ENCODE measurements at places on chromosomes 12 and 14.

DNA sequence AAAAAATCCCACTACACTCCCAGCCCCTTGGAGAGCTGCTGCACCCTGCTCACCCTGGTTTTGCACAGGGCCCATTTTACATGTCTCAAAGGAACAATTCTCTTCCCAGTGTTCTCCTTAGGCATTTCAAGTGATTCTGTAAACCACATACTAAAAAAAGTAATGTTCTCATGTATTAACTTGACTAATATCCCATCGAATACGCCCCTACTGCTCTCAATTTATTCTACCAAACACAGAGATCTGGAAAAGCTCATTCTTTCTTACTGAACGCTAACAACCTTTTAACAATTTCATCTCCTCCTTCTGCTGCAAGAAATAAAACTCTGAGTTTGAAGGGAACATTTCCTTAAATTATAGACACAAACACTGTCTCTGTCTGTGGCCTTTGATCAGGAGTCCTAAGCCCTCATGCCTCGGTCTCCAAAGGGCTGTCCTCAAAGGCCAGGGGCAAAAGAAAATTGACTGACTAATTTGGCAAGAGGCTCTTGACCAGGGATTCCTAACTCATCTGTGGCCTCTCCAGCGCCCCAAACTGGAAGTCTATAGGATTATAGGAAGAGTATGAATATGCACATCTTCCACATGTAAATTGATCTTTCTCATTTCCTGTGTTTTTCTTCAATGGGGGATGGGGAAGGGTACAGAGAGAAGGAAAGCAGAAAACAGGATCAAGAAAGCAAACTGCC lies 17.1 kb upstream of the TSPAN11 start:
- no peak for DNase-seq

DNA sequence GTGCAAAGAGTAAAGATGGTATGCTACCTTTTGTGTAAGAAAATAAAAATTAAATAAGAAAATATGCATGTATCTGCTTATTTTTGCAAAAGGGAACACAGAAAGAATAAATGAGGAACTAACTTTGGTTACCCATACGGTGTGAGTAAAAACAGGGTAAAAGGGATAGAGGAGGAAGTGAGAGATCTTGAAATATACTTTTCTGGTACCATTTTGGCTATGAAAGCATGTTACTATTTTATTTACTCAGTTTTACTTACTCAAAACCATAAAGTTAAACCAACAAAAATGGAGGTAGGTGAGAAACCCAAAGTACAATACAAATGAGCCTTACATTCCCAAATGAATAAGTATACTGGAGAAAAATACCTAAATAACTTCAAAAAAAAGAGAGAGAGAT lies 122.0 kb upstream of the EGLN3 start:
- no peak for DNase-seq

DNA sequence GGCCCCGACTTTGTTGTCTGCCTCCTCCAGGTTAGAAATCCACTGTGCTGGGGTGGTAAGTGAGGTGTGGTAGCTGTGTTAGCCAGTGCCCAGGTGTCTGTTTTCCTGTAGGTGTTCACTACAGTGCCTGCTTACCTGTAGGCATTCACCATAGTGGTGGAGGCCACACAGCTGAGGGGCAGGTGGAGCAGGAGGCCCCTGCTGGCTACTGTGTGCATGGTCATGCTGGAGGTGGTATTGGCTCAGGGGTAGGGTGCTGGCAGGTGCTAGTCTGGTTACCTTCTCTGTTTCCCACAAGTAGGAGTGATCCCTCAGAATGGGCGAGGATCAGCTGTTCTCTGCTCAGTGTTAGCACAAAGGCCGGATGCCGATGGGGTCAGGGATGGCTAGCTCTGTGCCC lies 217.3 kb downstream of the SYT10 start:
- DNase-seq = no peak

DNA sequence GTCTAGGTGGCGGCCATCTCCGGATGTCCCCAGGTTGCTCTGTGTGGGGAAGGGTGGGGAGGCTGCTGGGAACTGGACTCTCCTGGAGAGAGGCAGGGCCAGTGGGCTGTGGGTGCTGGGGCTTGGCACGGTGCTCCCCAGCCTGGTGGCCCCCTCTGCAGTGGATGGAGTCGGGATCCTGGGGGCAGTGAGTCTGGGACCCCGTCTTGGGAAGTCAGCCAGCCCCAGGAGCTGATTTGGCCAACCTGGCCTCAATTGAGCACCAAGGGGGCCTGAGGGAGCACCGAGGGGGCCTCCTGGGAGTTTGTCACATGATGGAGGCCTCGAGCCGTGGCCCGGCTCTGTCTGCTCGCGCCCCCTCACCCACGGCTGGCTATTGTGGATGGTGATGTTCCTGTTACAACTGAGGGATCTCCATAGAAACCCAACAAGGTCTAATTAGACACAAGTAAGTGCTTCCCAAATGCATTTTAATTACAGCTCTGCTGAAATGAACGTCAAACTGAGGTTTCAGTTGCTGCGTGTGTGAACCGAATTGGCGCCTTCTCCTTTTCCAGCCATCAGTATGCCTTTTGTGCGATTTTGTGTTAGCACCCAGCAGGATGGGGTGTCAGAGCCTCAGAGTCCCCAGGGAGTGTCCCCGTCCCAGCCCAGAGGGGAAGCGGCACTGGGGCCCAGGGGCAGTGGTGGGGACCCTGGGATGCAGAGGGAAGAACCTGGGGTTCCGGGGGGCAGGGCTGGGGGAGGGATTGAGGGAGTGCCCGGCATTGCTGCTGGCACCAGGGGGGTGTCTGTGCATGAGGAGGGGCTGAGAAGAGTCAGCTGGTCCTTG lies 71.8 kb downstream of the KIF26A start:
- DNase-seq = no peak

DNA sequence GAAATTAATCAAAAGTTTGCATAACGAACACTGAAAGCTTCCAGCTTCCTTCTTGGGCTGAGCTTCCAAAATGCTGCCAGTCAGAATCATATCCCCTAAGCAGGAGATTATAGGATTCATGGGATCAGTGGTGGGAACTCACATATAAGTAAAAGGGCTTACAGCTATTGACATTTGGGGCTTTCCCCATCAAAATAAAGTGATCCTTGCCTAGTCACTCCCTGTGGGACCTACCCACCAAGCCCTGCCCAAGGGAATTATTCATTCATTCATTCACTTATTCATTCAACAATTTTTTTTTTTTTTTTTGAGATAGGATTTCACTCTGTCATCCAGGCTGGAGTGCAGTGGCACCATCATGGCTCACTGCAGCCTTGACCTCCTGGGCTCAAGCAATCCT lies 47.5 kb upstream of the NR1H4 start:
- DNase-seq = no peak

- no peak for DNase-seq
Observed at GRCh38 chr14:86050757-86051156, 520.8 kb downstream of the FLRT2 start.

DNA sequence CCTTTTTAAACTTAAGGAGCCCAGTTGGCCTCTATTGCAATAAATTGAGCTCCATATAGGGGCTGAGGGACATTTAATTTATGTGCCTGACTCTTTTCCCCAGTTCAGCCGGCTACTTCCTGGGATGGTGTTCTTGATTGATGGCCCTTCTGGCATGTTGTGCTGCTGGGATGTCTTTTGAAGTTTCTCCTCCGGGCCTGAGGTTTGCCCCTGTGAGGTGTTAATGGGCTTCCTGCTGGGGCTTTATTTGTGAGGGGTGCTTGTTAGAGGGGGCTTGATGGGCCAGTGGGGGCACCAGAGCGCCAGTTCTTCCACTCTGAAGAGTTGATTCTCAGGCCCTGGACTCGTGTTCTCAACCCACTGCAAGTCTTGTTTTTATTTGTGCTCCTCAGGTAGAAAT lies 69.6 kb downstream of the CHST11 start:
- no peak for DNase-seq

GRCh38 chr14:93824076-93824475 lies 35.8 kb upstream of the PRIMA1 start:
- DNase-seq = no peak

- DNase-seq = no peak
Observed at GRCh38 chr14:89401761-89402160, 15.3 kb downstream of the FOXN3 start.

GRCh38 chr12:14993537-14994266 lies 20.9 kb downstream of the PDE6H start:
- peak; percentile 43 for DNase-seq

DNA sequence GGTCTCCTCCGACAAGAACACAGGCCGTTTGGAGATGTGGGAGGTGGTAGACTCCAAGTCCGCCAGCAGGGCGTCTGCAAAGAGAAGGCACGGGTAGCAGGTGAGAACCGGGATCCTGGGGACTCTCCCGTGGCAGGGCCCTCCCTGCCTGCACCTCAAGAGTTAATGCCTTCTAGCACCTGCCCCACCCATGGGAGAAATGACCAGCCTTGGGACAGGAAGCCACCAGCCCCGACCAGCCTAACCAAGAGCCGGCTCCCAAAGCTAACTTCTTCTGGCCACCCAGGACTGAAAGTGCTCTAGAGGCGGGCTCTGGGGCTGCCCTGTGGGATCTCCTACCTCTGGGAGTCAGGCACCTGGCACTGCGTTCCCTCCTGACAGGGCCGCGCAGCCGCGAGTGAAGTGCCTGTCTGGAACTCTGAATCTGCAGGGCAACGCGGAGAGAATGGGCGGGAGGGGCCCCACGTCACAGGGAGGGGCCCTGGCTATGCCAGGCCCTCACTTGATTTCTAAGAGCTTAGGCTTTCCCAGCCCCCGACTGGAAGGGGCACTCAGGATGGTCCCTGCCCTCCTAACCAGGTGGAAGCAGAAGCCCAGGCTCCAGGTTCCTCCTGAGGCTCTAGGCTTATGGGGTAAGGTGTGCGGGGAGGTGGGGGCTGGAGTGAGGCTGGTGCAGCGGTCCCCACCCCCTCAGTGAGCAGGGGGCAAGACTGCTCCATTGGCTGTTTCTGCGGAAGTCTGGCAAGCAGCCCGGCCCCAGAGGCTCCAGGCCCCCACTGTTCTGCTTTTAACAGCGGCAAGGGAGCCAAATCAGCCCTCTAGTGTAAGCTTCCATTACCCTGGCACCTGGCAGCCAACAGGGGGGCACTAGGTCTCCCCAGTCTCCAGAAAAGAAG lies 23.6 kb upstream of the RPLP0 start:
- peak; percentile 81 for DNase-seq

DNA sequence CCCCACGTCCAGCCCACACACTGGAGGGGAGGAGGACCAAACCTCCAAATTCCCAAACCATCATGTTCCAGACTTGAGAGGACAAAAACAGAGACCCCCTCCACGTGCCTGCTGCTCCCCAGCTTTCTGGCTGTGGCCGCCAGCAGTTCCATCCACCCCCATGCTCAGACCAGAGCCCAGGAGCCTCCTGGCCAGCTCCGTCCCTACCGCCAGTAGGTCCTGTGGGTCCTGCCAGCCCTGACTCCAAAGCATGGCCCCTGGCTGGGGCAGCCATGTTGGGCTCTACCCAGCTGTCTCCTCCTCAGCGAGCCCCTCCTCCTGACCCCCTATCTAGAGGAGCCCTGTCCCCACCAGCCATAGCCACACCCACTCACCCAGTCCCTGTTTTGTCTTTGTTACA lies 227.3 kb upstream of the RTL1 start:
- DNase-seq = no peak

GRCh38 chr12:52193991-52194390 lies 2.2 kb upstream of the KRT80 start:
- no peak for DNase-seq

DNA sequence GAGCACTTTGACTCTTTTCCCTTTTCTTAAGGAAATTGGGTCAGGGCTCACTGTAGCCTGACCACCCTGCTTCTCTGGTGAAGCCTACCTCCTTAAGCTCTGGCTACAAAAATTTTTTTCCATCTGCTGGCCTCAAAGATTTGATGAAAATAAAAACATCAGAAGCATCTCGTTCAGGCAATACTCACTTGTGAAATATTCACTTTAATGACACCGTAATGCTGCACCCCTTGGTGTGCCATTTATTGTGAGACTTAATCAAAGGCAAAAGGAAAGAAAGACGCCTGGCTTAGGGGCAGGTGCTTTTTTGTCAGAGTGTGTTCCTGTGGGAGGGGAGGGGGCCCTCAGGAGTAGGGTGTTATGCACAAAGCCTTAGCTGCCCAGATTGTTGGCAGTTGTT lies 155.0 kb upstream of the TMPO start:
- no peak for DNase-seq

GRCh38 chr12:95385246-95386035 lies 88.5 kb upstream of the METAP2 start:
- DNase-seq = no peak

DNA sequence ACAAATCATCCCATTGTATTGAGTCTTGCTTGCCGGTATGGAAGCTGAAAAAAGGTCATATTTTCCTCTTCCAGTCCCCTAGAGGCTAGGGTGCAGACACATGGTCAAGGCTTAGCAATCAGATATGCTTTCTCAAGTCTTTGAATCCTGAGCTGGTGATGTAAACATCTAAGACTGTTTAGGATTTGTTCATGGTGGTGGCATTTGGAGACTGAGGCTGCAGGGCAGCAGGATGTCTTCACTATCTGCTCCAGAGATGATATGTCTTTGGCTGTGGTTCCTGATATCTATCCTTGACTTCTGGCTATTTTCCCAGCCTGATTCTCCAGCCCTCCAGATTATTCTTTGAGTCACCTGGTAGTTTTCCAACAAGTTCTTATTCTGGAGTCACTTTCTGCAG lies 50.5 kb upstream of the DACT1 start:
- DNase-seq = no peak

- DNase-seq = peak; percentile 89
Observed at GRCh38 chr14:32341947-32342846, 13.1 kb downstream of the AKAP6 start.

DNA sequence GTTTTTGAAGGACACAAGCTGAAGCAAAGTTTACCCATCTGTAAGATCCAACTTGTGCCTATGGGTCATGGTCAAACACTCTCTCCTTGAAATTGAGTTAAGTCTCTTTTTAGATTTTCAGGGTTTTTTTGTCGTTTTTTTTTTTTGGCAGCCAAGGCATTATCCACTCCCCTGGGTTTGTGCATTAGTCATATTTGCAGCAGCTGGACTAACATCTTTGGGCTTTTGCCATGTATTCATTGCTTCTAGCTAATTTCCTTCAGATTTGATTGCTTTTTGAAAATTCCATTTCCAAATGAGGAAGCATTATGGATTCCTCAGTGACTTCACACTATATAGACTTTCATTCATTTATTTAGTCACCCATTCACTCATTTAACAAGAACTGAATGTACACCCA lies 80.3 kb upstream of the SRRM4 start:
- DNase-seq = no peak

- DNase-seq = peak; percentile 76
Observed at GRCh38 chr12:51341251-51342007, 5.0 kb downstream of the CELA1 start.

- no peak for DNase-seq
Observed at GRCh38 chr12:6849427-6849826, 1.7 kb downstream of the CDCA3 start.

GRCh38 chr12:71581206-71581605 lies 82.4 kb downstream of the ZFC3H1 start:
- peak; percentile 92 for DNase-seq

- peak; percentile 9 for DNase-seq
Observed at GRCh38 chr14:88791629-88792472, 902 bp downstream of the EML5 start.

Data from kidney tubule cell (primary cell).